ENCODE measurements at places on chromosomes 4 and X.

GRCh38 chrX:39563178-39563577 is 534.6 kb downstream of the BCOR start:
- no peak for DNase-seq

DNA sequence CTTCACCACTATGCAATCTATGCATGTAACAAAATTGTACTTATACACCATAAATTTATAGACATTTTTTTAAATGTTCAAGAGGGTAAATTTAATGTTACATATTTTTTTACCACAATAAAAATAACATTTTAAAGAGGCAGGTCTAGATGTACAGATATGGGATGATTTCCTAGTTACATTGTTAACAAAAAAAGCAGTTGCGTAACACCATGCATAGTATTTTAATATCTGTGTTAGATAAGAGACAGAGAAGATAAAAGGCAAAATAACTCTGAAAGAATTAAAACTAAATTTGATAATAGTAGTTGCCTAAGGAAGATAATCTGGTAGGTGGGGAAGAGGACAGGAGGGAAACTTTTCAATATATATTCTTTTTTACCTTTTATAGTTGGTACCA is 9.1 kb upstream of the ATRX start:
- no peak for DNase-seq

DNA sequence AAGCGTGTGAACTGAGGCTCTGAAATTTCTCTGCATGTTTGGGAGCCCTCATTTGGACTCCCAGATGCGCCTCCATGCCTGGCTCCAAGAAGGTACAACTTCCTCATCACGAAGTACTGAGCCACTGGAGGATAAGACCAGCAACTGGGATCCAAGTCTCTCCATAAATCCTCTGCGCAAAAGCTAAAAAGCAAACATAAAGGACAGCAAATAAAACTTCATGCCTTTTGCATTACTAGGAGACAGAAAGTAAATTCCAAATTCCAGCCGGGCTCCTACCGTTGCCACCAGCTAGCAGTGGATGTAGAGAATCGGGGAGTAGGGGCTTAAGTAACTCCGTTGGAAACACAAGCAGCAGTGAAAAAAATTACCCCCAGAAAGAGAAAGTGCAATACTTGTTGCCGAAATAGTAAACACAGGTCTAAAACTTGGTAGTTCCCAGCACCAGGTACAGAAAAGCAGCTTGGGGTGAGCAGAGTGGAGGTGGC is 477.1 kb upstream of the TENM3 start:
- no peak for DNase-seq

DNA sequence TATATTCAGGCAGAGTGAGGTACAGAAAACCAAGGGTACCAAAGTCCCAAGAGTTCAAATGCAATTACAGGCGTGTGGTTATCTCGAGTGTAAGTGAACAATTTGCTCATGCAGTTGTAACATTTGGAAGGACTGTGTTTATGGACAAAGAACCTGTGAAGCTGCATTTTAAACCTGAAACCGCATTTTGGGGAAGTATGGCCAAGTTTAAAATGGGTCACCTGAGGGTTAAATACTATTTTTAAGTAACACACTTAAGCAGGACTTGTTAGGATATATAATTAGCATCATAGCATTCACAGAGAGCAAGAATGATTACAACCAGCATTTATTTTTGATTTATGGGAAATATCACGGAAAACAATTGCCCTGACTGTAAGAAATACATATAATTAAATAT is 79.1 kb upstream of the LCORL start:
- no peak for DNase-seq

DNA sequence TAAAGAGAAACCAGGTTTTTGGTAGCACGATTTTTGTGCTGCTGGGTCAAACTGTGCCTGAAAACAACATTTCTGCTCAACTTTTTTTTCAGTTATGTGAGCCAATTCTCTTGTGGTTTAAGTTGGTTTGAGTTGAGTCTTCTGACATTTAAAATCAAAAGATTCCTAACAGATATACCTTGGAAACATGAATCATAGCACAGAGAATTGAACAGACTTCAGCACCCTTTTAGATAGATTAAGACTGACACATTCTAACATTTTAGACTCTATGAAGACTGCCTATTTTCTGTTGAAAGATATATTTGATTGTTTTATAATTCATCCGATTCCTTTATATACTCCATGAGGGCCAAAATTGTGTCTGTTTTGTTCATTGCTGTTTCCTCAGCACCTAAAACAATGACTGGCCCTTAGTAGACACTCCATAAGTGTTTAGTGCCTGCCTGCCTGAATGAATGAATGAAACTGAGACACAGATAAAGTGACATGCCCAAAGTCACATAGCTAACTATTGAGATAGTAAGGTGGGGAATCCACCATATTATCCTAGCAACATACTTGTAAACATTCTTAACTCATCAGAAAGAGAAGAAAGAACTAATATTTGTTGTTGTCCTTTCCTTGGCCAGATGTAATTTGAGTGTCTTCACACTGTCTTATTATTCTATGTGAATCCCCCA is 624.0 kb downstream of the MID1IP1 start:
- DNase-seq: no peak

DNA sequence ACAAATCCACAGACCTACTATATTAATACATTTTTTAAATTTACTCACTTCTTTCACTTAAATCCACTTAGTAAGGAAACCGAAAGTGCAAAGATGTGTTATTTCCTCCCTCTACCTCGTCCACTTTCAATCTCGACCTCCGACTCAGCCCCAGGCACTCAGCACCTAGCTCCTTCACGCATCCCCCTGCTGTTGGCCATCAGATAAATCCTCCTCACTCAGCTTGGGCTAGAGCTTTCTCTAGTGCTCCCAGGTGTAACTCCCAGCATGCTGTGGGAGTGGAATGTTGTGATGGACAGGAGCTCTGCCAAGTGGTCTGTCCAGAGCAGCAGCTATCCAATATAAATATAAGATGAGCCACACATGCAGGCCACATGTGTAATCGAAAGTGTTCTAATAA is 26.7 kb upstream of the TEC start:
- DNase-seq: no peak

GRCh38 chr4:1193206-1194009 is 21.0 kb upstream of the SPON2 start:
- no peak for DNase-seq

DNA sequence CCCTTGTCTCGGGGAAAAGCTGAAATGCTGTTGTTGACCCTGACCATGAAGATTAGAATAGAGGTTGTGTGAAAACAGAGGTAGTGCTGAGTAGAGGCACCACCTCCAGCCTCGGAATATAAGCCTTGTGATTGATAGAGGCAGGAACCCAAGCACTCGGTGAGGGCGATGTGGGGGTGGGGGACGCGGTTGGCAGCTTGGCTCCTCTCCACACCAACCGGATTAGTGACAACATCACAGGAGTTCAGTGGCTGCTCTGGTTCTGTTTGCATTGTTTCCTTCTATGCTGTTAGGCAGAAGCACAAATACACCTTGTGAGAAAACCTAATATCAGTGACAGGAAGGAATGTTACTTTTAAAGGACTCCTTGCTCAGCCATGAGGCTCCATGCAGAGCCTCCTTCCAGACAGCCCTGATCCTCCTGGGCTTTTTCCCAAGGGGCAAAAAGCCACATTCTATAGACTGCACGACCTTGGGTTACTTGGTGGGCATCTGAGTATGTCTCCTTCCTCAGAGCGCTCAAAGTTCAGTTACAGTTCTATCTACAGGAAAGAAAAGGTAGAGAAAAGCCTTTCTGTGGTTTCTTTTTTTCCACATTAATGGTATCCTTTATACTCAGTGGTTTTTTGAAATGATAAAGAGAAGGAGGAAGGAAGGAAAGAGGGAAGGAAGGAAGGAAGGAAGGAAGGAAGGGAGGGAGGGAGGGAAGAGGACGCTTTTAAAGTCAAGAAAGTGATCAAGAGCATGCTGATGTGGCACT is 150.4 kb upstream of the NOCT start:
- no peak for DNase-seq

- DNase-seq: no peak
Measured at GRCh38 chrX:154761977-154762536, 607 bp upstream of the DKC1 start.

DNA sequence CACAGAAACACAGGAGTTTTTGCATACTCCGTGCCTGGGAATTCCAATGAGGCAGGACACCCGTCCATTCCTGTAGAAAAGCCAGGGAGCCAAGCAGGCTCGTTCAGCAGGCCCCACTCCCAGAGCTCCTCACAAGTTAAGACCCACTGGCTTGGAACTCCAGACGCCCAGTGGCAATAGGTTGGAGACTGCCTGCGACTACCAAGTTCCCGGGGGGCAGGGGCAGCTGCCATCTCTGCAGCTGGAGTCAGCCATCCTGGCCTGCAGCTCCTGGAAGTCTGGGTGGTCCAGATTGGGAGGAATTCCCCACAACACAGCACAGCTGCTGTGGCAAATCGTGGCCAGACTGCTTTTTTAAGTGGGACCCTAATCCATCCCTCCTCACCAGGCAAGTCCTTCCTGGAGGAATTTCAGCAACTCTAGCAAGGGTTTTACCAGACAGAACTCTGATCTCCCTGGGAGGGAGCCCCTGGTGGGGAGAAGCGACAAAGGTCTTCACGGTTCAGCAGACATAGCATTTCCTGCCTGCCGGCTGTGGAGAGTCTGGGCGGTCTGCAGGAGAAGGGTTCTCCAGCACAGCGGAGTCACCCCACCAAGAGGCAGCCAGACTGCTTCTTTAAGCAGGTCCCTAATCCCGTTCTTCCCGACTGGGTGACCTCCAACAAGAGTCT is 231.9 kb downstream of the STPG2 start:
- no peak for DNase-seq

GRCh38 chrX:74923942-74924448 is 1.3 kb downstream of the NEXMIF start:
- no peak for DNase-seq

GRCh38 chr4:36173905-36174304 is 70.4 kb downstream of the ARAP2 start:
- no peak for DNase-seq

DNA sequence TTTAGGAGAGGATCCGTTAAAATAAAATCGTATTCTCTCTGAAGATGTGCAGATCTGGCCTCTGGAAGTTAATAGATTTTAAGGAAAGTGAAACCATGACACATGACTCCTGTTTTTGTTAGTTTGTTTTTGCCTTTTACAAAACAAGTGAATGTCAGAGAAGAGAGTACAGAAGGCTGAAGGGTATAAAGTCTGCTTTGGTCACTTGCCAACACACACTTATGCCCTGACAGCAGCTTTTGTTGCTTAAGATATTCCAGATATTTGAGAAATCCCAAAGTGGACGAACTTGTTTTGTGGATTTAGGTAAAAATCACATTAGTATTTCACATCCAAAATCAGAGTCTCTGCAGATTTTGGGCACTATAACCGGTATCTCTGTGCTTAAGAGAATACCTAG is 192.4 kb upstream of the RASGEF1B start:
- DNase-seq: no peak

DNA sequence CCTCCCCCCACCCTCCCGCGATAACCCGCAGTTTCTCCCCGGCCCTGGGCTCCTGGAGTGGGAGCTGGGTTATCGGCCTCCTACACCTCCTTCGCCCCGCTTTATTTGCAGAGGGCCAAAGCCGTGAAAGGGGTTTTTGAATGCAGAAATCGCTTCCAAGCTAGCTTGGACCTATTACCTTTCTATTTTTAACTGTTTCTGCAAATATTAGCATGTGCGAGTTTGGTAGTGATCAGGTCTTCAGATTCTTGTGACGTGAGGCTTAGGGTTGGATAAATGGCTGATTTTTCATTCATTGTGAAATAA is 1.3 kb downstream of the USP9X start:
- peak; percentile 39 for DNase-seq

GRCh38 chr4:71009890-71010588 is 16.6 kb downstream of the DCK start:
- peak; percentile 16 for DNase-seq

GRCh38 chr4:187586892-187587291 is 408.7 kb upstream of the ZFP42 start:
- DNase-seq: no peak

DNA sequence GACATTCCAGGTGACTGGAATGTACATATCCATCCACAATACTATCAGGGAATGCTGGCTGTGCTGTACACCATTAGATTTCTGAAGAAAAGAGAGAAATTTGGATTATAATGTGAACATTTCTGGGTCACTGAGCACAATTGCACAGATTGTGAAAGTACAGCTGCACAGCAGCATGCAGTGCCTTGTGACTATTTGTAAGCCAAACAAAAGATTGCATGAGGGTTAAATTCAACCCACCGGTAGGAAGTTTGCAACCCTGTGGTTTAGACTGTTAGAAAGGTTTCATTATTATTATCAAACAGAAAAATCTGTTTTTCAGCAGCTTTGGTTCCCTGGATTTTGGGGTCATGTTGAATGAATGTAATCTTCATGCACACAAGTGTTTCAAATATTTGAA is 24.5 kb downstream of the DDIT4L start:
- no peak for DNase-seq

- DNase-seq: no peak
Measured at GRCh38 chr4:15374656-15375055, 53.2 kb upstream of the C1QTNF7 start.

DNA sequence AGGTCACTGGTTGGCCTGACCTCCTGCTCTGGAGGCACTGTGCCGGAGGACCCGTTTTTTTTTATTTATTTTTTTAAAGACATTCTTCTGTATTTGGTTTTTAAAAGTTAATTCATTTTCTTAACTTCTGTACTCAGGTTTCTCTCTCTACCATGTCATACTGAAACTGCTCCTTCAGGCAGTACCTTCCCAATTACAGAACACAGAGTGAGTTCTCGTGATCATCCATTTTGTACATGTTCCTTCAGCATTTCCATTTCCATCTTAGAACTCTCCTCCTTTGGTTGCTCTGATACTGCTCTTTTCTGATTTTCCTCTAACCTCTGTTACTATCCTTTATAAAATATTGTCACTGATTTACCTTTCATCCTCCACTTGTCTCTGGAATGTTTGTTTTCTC is 17.9 kb downstream of the UBE2K start:
- no peak for DNase-seq

GRCh38 chr4:153270361-153270760 is 66.1 kb downstream of the TRIM2 start:
- DNase-seq: no peak

GRCh38 chr4:1552451-1552850 is 131.7 kb downstream of the FAM53A start:
- DNase-seq: no peak

GRCh38 chrX:50707955-50708699 is 105.9 kb downstream of the SHROOM4 start:
- DNase-seq: no peak

- no peak for DNase-seq
Measured at GRCh38 chr4:158993891-158994290, 109.0 kb upstream of the RAPGEF2 start.

GRCh38 chr4:21211846-21212245 is 511.6 kb downstream of the PACRGL start:
- no peak for DNase-seq

DNA sequence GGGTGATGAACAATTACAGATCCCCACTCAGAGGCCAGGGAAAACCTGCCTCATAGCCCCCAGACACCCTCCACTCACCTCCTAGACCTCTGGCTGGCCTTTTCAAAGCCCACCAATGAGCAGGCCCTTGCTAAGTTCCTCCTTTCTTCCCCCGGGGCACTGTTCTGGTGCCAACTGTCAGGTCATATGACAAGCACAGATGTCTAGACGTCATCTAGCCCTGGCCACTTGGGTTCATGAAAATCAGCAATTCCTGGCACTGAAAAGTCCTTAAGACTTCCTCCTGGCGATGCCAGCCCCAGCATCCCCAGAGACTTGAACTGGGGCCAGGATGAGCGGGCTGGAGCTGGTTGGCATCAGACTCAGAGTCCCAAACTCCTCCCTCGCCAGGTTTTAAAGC is 115.6 kb upstream of the NALF2 start:
- DNase-seq: no peak

Measured in amniotic stem cell (primary cell).